T-helper 17 cell (primary cell): ENCODE measurements at places on chromosomes 6 and 20. TPM values are rescaled to one million over a fixed set of nuclear protein-coding genes. Genes with fewer than 3 reads are reported as not detected.

The MDFI gene
- not detected for total RNA-seq

The ARMH2 gene
- 1.1 TPM for total RNA-seq

The FAM217A gene
- total RNA-seq: not detected

The VGLL2 gene
- not detected for total RNA-seq

The DUSP15 gene
- not detected for total RNA-seq

The COL19A1 gene
- total RNA-seq: not detected

GRCh38 chr6:41494212-41495110 is 51.7 kb upstream of the FOXP4 start:
- DNase-seq: no peak

DNA sequence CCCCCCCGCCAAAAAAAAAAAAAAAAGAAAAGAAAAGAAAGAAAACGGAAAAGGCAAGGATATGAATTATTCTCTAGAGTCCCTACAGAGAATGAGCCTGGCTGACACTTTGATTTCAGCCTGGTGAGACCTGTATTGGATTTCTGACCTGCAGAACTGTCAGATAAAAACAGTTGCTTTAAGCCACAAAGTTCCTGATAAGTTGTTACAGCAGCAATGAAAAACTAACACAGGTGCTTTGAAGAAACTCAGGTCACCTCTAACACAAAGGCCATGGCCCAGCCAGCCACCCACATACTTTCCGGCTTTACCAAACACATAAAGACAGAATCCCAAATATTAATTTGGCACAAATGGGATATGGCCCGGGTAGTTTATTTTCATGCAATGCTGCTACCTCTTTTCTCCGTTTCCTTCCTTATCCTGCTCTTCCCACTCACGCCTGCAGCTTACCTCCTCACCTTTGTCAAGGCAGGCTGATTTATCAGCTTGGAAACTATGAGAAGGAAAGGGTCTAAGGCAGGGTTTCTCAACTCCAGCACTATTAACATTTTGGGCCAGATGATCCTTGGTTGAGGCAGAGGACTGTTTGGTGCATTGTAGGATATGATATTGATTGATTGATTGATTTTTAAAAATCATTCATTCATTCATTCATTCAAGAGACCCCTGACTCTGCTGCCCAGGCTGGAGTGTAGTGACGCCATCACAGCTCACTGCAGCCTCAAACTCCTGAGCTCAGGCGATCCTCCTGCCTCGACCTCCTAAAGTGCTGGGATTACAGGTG is 88.1 kb downstream of the ATXN1 start:
- DNase-seq: no peak

DNA sequence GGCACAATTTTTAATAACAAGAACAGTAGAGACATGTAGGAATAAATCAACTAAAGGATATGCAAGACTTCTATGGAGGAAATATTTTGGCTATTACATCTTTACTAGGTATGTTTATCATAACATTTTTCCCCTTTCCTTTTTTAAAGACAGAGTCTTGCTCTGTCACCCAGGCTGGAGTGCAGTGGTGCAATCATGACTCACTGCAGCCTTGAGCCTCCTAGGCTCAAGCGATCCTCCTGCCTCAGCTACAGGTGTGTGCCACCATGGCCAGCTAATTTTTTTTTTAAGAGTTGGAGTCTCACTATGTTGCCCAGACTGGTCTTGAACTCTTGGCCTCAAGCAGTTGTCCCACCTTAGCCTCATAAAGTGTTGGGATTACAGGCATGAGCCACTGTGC is 37.0 kb downstream of the AKAP7 start:
- DNase-seq: no peak

GRCh38 chr6:66403966-66404365 is 696.9 kb upstream of the EYS start:
- DNase-seq: no peak

DNA sequence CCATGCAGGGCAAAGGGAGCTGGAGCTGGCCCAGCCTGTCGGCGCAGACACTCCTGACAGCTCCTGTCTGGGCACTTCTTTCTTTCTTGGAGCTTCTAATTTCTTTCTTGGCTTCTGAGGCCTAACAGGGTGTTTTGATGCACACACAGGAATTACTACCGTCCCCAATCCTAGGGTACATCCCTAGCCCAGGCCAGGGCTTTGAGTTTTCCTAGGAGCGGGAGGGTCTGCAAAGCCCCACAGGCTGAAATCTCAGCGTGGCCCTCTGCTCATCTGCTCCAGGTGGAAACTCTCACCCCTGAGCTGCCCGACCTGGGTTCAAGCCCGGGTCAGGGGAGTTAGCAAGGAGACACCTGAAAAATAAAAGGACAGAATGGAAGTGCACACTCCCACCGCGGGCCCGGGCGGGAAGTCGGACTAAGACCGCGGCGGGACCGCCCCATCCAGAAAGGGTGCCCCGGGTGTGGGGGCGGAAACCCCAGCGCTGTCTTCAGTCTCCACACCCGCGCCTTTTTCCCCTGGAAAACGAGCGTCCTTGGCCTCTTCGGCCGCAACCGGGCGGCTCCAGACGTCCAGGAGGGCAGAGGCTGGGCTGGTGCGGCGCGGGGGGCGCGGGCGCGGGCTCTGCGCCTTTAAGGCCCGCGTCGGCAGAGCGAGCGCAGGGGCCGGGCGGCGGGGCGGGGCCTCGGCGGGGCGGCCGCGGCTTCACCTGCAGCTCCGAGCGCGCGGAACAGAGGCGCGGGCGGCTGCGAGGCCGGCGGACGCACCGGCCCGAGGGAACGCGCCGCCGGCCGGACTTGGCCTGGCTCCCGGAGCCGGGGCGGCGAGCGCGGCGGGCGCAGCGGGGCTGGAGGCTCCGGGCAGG is at the start of gene CDH4:
TSS of gene CDH4 (plus strand) at position 733 of the 865 bp plus-strand sequence.
- no peak for DNase-seq

DNA sequence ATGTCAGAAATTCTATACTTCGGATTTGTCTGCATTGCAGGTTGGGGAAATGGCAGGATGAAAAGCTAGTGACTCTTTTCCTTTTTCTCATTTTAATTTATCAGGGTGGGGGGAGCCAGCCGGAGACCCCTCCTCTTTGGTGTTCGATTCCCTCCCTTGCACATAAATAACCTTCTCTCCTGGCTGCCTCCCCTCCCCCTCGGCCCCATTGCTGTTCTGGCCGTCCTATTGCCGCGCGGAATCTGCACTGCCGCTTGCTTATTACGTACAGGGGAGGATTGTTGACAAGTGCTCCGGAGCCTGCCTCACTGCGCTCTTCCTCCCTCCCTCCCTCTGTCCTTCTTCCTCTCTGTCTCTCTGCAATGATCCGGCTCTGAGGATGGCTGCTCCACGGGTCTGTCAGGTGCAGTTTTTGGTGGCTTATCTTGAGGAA is 154.7 kb downstream of the JARID2 start:
- no peak for DNase-seq

GRCh38 chr6:25866011-25866410 is 8.0 kb downstream of the SLC17A3 start:
- DNase-seq: peak; percentile 9

- no peak for DNase-seq
Measured at GRCh38 chr6:140281236-140281635, 906.8 kb upstream of the CITED2 start.

GRCh38 chr6:159174263-159174969 is 5.2 kb downstream of the FNDC1 start:
- DNase-seq: peak; percentile 43

- DNase-seq: no peak
Measured at GRCh38 chr6:10759312-10759839, 11.8 kb downstream of the TMEM14B start.

DNA sequence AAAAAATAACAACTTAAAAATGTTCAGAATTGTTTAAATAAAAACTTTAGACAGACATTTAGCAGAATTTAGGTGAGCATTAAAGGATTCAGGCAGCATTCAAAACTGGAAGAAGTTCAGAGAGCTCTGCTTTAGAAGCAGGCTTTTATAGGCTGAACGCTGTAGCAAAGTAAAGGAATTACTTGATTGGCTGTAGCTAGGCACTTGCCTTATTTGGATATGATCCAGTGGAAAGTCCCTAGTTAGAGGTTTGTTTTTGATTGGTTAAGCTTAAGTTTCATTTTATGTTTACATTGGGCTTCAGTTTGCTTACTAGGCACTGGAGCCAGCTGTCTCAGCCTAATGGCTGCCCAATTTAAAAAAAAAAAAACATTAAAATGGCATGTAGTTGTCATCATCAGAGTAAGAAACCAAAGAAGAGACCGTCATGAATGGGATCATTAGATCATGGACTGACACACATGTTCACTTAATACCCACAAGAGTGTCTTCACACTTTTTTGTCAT is 65.1 kb downstream of the CBFA2T2 start:
- DNase-seq: peak; percentile 7

- no peak for DNase-seq
Measured at GRCh38 chr6:31038559-31038958, 28.3 kb downstream of the MUC22 start.

DNA sequence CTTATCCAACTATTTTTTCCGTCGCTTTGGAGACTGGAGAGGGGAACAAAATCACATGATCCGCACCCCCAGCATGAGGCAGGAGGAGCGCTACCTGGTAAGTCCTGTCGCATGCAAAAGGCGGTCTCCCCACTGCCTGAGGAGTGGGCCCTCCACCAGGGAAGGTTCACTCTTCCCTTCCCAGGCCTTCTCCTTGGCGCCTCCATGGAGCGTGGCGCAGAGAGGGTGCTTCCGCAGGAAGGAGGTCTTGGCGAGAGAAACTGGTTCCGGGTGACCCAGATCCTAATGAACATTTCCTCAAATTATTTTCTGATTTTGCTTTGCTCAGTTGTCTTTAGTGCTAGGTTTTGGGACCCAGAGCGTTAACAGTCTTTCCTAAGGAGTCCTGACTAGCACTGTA is 217.6 kb downstream of the UST start:
- no peak for DNase-seq

- no peak for DNase-seq
Measured at GRCh38 chr20:54633374-54634355, 158.3 kb downstream of the DOK5 start.

DNA sequence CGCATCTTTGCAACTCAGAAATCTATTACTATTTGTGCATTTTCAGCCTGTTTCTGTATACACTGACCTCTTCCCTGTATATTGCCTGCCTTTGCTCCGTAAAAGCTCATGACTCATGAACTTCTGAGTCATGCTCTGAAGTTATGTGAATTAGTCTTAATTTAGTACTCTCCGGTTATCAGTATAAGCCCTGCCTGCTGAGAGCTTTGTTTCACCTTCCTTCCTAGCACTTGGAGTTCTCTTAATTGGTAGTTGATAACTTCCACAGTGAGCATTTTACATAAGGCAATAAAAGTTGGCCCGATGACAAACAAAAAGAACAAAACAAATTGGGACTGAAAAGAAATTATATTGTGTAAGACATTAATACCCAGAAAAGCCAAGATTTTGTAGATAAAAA is 231.4 kb downstream of the GJA1 start:
- DNase-seq: no peak

DNA sequence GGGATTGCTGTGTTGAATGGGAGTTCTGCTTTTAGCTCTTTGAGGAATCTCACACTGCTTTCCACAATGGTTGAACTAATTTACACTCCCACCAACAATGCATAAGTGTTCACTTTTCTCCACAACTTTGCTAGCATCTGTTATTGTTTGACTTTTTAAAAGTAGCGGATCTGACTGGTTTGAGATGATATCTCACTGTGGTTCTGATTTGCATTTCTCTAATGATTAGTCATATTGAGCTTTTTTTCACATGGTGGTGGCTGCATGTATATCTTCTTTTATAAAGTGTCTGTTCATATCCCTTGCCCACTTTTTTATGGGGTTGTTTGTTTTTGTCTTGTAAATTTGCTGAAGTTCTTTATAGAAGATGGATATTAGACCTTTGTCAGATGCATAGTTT is 588.3 kb upstream of the ADGRB3 start:
- no peak for DNase-seq

DNA sequence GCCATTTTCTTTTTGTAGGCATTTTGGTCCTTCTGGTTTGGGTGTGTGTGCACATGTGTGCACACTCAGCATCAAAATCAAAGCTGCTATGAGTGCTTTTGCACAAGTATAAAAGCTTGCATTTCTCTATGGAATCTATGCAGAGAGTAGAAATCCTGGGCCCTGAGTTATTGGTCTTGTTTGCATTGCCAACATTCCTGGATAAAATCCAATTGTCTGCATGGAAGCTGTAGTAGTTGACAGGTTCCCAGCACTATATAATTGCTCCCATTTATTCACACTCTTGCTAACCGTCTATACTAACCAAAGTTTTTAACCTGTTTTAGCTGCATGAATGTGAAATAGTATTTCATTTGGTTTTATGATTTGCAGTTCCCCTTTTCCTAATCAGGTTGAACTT is 277.0 kb downstream of the FOXA2 start:
- no peak for DNase-seq

DNA sequence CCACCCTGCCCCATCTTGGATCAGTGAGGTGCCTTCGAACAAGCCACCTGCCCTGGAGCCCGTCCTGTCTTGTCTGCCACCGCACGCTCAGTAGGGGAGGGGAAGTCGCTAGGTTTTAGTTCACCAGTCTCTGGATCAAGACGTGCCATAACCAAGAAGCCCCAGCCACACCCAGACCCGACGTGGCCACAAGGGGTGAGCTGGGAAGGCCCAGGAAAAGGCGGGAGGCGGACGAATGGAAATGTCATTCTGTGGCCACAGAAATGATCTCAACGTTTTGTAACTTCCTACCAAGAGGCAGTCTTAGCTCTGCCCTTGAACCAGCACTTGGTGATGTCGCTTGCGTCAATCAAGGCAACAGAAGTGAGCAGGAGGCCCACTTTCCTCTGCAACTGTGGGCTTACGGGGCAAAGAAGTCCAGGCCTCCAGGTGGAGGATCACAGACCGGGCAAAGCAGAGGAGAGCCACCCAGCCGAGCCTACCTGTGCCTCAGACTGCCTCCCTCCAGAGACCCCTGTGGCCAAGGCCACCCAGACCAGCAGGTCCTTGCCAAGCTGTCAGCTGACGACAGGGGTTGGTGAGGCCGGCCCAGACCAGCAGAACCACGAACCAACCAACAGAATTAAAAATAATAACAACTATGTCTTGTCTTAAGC is 14.5 kb downstream of the GMEB2 start:
- no peak for DNase-seq

DNA sequence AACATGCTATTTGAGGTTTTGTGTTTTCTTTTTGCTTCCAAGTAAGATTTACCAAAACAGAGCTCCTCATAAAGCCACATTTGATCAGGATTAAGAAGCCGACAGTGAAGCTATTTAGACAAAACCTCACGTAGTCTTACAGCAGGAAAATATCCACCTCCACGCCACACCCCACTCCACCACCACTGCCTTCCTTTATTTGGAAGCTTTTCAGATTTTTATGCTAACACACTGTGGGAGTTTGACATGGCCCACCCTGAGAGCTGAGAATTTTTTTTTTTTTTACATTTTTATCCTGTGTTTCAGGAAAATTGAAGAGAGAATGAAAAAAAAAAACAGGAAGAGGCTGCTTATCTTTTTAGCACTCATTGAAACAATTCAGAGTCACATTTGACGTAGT is 104.8 kb upstream of the MC3R start:
- no peak for DNase-seq

DNA sequence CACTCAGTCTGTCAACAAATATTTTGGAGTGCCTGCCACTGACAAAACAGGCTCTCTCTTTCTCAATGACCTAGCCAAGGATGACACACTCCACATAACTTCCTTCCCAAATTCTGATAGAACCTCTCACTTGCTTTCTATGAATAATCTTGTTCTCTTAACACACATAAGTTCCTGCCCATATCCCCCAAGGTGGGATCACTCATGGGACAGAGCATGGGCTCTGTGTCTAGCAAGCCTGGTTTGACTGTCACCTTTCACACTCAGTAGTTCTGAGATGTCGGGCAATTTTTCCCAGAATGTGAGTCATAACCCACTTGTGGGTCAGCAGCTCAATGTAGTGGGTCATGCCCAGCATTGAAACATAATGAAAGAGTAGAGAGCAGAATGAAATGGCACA is 78.1 kb downstream of the LRFN2 start:
- DNase-seq: no peak
